ENCODE measurements at places on chromosomes 2 and 18.

- no peak for DNase-seq
Measured at GRCh38 chr2:129797489-129798300, 181.8 kb upstream of the RAB6C start.

DNA sequence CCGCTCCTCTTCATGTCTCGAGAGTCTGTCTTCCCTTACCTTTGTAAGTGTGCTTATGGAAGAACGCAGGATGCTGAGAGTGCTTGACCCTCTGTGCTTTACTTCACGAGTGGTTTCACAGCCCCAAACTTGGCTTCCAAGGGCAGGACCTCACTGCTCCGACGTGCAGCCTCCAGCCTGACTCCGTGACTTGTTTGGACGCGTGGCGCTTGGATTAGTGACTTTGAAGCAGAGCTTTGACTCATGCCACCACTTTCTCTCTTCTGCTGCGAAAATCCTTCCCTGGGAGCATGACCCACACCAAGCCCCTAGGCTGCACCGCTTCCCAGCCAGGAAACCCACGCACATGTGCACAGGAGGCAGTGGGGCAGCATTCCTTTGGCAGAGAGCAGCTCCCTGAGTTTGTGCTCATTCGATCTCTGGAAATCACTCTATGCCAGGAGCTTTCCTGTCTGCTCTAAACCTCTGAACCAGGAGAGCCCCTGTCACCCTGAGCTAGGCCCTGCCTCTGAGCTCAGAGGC is 207.8 kb upstream of the HS6ST1 start:
- no peak for DNase-seq

DNA sequence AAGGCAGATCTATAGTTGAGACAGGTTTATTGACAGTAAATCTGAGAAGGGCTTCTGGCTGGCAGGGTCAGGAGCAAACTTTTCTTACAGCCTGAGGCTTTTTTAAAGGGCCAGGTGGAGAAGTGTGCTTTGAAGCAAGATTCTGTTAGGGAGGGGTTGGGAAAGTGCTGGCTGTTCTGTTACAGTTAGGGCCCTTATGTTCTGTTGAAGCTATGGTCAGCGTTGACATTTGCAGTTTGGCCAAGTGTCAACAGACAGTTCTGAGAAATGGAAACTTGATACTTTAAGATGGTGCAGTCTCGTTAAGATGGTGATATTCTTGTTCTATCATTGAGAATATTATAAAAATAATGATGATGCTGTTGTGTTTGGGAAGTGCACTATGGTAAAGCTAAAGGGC is 154.2 kb downstream of the RDH14 start:
- no peak for DNase-seq

DNA sequence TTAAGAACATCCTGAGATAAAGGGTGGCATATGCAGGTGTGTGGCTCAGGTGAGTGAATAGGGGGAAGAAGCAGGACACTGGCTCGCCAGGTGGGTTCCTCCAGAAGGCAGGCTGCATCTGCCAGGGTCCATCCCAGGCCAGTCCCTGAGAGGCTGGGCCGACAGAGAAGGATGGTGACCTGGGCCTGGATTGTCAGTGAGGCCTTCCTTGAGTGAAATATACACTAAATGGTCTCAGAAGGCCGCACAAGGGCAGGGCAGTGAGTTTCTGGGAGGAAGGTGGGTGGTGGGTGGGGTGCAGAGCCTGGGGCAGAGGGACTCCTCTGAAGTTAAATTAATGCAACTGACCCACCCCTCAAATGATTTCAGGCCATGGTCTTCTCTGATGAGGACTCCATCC is 182.1 kb downstream of the ANKRD30B start:
- no peak for DNase-seq
